Fibroblast of pulmonary artery (primary cell): ENCODE measurements at places on chromosomes 6 and 20.

DNA sequence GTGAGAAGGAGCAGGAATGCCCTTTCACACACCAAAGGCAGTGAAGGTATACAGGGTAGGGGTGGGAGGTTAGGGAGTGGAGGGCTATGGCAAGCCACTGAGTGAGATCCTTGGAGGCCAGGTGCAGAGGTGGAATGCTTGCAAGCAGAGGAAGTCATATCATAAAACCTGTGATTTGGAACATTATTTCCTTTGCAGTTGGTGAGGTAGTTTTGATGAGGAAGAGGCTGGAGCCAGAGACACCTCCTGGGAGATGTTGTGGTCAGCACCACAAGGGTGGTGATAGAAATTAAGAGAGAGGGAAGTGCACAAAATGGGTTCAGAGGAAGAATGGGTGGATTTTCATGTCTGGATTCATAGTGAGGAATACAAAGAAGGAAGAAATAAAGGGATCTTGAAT lies 73.0 kb downstream of the PLCB4 start:
- no peak for DNase-seq

DNA sequence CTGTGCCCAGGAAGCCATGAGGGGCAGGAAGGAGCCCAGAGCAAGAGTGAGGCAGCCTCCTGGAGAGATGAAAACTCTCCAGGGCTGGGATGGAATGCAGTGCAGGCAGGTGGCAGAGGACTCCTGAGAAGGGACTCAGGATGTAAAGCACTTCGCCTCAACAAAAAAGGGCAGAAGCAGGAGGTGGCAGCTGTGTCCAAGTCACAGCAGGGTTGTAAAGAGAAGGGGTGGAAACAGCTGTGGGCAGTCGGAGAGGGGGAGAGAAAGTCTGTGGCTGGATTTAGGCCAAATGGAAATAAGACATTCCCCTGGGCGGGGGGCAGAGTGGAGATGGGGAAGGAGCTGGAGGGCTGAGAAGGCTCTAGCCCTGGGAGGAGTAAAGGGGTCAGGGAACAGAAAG lies 34.9 kb downstream of the CYP21A2 start:
- no peak for DNase-seq

- no peak for DNase-seq
These were observed 586.6 kb downstream of the KIF16B start for GRCh38 chr20:15986690-15987089.

- DNase-seq, result no peak
These were observed 28.3 kb upstream of the TLDC2 start for GRCh38 chr20:36847710-36848040.

DNA sequence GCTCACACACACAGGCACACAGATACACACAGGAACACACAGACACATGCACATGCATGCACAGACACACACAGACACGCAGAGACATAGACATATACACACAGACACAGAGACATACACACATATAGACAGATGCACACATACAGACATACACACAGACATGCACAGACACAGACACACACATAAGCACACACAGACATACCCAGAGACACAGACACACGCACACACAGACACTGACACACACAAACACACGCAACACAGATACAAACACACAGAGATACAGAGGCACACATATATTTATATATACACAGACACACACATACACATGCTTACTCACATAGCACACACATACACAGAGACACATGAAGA lies 158.4 kb downstream of the LY86 start:
- no peak for DNase-seq

DNA sequence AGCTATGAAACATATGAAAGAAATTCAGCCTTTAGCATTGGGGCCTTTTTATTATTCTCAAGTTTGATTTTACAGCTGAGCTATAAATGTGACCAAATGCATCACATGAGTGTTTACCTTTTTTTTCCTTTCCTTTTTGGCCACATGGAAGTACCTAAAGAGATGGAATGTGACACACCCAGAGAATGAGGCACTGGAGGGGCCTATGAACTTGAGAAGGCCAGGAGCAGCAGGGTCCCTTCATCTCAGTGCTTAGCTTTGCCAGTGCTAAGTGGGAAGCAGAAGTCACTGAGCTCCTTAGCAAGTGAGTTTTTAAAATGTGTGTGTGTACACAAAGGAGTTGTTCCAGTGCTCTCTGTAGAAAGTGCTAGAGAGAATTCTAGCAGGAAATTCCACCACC lies 44.7 kb downstream of the RREB1 start:
- DNase-seq, result no peak

DNA sequence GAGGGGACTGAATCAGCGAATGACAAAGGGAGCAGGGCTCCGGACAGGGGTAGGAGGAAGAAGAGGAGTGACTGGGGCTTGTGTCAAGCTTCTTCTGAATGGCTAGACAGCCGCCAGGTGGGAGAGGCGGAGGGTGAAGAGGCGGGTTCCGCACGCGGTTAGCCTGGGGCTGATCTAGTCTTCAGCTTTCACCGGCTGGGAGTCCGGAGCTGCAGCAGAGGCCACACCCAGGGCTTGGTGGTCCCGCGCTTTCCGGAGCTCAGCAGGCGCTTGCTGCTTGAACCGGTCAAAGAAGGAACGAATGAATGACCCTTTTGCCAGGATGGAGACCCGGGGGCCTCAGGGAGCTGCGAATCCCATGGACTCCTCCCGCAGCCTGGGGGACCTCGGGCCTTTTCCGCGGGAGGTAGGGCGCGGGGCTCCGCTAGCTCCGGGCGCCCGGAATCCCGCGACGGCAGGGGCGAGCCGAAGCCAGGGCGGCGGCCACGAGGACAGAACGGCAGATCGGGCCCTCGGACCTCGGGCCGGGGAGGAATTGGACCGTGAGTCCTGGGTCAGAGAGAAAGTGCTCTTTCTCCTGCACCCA lies at the start of gene C6orf141:
TSS of gene C6orf141 (plus strand) at position 177 of the 586 bp plus-strand sequence. CDS start at position 302, 125 bp downstream.
- DNase-seq, result no peak

GRCh38 chr6:163738725-163739407 lies 324.3 kb downstream of the QKI start:
- no peak for DNase-seq

- no peak for DNase-seq
These were observed 63.7 kb downstream of the CTNNBL1 start for GRCh38 chr20:37757550-37757949.

DNA sequence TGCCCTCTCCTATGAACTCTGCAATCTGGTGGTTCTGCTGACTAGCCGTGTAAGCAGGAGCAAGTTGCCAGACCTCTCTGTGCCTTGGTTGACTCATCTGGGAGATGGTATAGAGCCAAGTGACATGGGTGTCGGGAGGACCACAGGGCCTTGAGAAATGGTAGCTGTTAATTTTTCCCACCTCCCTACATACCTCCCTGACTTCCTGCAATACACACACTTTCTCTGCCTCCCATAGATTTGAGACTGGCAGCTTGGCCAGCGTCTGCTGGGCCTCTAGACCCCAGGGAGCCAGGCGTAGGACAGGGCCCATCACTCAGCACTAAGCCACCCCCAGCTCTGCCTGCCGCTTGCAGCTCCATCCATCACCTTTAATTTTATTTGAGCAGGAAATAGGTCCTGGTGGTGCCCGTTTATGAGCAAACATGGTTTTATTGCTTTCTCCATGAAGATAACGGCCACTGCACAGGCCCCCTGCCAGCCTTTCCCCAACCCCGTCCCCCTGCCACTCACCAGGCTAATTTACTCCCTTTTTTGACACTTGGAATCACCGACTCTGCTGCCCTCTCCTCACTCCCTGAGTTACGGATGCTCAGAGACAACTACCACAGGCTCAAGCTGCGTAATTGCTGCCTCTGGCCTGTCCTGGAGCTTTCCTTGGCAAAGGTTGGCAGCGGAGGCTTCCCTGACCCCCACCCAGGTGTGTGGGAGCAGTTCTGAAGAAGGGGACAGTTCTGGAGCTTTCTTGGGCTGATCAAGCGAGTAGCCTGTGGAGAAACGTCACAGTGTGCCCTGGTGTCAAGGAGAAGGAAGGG lies 11.1 kb downstream of the GLP1R start:
- no peak for DNase-seq

DNA sequence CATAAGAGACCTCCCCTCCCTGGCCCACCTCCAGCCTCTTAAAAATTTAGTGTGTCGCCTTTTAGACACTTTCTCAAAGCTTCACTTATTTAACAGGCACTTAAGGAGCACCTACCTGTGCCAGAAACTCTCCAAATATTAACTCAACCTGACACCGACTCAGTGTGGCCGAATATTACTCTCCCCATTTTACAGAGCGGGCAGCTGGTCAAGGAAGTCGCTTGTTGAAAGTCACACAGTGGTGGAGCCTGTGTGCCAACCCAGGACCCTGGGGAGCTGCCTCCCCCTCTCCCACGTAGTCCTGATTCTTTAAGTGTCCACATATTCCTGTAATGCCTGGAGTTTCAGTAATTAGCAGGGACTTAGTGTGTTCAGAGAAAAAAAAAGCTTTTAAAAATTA lies 1.0 kb upstream of the PMEPA1 start:
- DNase-seq, result no peak
